ENCODE measurements at places on chromosomes 7 and 10. TPM values are rescaled to one million over a fixed set of nuclear protein-coding genes. Genes with fewer than 3 reads are reported as not detected.

DNA sequence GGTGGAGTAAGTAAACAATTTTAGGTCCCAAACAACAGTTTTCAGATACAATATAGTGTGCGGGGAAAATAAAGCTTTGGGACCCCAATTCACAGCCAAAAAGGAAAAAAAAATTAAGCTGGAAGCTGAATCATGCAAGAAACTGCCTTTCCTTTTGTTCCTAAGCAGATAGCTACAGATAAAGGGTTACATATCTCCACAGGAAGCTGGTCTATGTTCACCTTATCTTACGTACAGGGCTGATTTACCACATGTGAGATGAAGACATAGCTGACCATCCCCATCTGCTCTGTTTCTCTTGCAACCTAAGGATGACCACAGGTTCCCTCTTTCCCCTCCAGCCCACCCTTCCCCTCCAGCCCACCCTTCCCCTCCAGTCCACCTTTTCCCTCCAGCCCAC lies 14.2 kb upstream of the PFKP start:
- H3K27me3 ChIP-seq: no peaks in the 10 kb centered on the region
- H3K36me3 ChIP-seq: no peaks in the 10 kb centered on the region

DNA sequence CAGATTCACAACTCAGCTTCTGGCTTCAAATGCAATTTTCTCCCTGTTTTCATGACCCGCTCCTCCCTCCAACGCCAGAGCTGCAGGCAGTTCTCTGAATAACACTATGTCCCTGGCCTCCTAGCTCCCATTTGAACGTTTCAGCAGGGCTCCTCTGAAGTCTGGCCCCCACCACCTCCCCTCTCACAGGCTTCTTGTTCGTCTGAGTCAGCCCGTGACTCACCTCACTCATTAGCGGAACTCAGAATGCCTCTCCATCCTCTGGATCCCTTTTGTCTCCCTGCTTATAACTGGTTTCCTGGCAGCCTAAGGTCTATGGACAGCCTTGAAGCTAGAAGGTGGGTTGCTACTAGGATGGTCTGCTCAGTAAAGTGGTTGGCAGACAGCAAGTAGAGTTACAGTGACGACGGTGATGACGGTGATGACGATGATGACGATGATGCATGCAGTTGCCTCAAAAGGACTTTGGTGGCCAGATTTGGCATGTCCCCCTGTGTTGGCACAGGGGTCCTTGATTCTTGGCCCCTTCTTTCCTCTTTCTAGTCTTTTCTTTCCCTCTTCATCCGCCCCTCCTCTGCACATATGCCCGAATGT lies 83.3 kb upstream of the MKLN1 start:
- H3K4me1 ChIP-seq: peaks cover 11% of the 10 kb centered on the region
- no peak overlapping the region for H3K4me3 ChIP-seq
- no peak for DNase-seq
- H3K27me3 ChIP-seq: no peaks in the 10 kb centered on the region
- H3K27ac ChIP-seq: no peak overlapping the region

- peaks cover 34% of the 10 kb centered on the region for H3K4me1 ChIP-seq
- no peak overlapping the region for H3K27ac ChIP-seq
- no peaks in the 10 kb centered on the region for H3K36me3 ChIP-seq
- no peak for DNase-seq
Measured at GRCh38 chr7:112049555-112050249, 156.5 kb downstream of the DOCK4 start.

Gene IFIT2
- 4.5 TPM for total RNA-seq

Gene VENTX
- 0.33 TPM for total RNA-seq

Measured in left ventricle myocardium inferior (tissue), 1 donor.